ENCODE measurements at places on chromosomes 4 and X. TPM values are rescaled to one million over a fixed set of nuclear protein-coding genes. Genes with fewer than 3 reads are reported as not detected.

The ACE2 gene
- not detected for total RNA-seq

The DDIT4L gene
- 0.14 TPM for total RNA-seq

The TRPC5OS gene
- not detected for total RNA-seq

The TMEM255A gene
- total RNA-seq: 0.70 TPM

The REPS2 gene
- 0.58 TPM for total RNA-seq

The PAGE5 gene
- total RNA-seq: not detected

The FDCSP gene
- not detected for total RNA-seq

The STIM2 gene
- total RNA-seq: 30.5 TPM

All from neural crest cell (in vitro differentiated cells).